ENCODE measurements at places on chromosomes 3 and 15.
A peak's percentile ranks its signal among the peaks of the same experiment; 100 is the strongest.

DNA sequence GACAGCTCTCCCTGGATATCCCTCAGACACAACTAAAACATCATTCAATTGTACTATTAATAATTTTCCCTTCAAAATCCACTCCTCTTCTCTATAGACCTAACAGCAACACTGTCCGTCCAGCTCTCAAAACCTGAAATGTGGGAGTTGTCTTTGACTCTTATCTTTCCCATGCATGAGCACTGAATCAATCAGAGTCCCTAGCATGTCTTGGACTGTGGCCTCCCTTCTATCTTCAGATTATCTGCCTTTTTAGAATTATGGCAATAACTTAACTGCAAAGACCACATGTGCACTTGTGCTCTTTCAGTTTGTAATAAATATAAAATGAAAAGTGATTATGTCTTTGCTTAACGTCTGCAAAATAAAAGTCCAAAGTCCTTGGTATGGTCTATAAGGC is 107.0 kb downstream of the UBE3A start:
- ATAC-seq, result no peak

- no peak for ATAC-seq
Measured at GRCh38 chr15:88619796-88620195, 1.3 kb upstream of the AEN start.

DNA sequence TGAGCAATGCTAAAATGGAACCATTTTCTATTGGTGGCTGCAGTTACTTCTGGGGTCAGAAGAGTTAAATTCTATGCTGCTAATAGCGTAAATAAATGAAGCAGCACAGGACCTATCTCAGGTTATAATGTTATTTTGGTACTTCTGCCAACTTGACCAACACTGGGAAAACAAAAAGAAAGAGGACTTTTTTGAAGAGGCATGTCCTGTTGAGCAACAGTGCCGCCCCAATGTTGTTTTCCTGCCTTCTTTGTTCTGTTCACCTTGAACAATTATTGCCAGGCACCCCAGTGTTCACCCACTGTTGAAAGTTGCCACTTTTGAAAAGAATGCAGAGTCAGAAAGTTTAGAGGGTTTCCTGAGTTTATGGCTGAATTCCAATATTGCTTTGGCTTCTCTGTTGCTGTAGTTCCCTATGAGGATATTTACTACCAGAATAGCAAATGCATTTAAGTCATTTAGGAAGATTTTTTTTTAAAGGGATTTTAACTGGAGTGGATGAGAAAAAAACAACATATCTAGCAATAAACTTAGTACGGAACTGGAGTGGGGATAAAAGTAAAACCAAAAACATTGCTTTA is 679.0 kb upstream of the DPPA4 start:
- ATAC-seq, result no peak

GRCh38 chr3:56547486-56547885 is 9.5 kb upstream of the CCDC66 start:
- ATAC-seq, result no peak

DNA sequence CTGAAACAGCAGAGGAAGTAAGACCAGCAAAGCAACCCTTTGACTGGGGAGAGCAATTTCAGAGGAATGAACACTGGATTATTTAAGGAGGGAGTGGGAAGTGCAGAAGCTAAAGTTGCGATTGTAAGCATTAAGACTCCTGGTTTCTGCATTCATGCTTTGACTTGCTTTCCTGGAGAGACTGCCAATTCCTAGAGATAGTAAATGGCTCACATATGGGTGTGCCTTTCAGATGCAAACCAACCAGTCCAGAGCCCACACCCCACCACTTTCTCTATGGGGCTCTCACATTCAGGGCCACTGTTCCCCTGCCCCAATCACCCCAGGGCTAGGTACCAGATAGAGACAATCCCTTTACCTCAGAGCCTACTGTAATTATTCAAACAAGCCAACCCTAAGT is 200.9 kb upstream of the EIF1B start:
- ATAC-seq, result peak; percentile 91

DNA sequence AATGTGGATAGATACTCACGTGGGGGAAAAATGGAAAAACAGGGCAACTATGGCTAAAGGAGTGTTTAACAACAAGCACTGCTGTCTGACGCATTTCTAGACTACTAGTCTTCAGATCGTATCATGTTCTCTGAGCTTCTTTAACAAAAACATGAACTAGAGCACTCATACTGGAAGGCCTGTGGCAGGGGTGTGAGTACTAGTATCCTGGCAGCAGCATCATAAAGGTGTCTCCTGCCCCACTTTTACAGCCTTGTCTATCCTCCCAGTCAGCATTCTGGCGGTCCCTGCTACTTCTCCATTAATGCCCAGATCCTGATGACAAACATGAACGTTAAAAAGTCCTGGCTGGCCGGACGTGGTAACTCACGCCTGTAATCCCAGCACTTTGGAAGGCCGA is 4.0 kb downstream of the FMN1 start:
- no peak for ATAC-seq

DNA sequence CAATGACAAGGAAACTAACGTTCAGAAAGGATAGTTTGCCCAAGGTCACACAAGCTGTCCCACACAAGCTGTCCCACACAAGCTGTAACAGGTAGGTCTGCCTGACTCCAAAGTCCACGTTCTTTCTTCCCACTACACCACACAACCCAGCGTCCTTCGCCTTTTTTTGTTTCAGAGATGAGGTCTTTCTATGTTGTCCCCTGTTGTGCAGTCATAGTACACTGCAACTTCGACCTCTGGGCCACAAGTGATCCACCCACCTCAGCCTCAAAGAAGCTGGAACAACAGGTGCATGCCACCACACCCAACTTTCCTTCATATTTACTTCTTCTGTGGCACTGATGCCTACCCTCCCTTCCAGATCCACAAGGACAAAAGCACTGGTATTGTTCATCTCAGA is 21.4 kb downstream of the MB21D2 start:
- ATAC-seq, result no peak

DNA sequence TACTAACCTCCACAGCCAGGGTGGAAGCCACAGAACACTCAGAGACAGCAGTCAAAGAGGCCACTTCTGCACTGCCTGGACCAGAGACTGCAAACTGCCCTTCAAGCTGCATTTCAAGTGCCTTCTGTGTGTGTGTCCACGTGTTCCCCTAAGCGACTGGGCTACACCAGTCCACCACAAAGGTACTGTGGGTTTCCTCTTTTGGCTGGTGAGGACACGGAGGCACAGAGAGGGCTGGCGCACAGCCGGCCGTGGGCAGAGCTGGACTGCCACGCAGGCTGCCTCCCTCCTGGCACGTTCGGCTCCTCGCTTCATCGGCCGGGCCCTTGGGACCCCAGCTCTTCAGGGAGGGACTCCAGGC is 60.9 kb downstream of the MGLL start:
- no peak for ATAC-seq

- no peak for ATAC-seq
Measured at GRCh38 chr3:184593220-184593927, 31.8 kb downstream of the EPHB3 start.

GRCh38 chr15:85430406-85431204 is 50.2 kb downstream of the AKAP13 start:
- peak; percentile 33 for ATAC-seq

DNA sequence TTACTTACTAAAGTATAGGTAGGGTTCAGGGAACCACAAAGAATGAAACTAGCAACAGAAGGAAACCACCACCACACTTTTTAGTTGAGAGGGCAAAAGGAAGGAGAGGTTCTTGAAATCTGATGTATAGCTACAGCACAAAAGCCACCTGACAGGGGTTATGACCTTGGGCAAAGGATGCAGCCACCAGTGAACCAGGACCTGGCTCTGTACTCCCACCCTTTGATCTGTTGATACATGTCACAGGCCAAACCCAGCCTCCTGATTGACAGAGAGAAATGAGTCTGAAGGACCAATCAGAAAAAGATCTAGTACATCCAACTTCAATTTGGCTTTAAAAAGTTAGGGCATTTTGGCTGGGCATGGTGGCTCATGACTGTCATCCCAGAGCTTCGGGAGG is 20.0 kb upstream of the BLM start:
- no peak for ATAC-seq

GRCh38 chr3:39232859-39233258 is 40.5 kb upstream of the XIRP1 start:
- no peak for ATAC-seq

- ATAC-seq, result no peak
Measured at GRCh38 chr15:55222588-55222987, 25.8 kb upstream of the RSL24D1 start.

DNA sequence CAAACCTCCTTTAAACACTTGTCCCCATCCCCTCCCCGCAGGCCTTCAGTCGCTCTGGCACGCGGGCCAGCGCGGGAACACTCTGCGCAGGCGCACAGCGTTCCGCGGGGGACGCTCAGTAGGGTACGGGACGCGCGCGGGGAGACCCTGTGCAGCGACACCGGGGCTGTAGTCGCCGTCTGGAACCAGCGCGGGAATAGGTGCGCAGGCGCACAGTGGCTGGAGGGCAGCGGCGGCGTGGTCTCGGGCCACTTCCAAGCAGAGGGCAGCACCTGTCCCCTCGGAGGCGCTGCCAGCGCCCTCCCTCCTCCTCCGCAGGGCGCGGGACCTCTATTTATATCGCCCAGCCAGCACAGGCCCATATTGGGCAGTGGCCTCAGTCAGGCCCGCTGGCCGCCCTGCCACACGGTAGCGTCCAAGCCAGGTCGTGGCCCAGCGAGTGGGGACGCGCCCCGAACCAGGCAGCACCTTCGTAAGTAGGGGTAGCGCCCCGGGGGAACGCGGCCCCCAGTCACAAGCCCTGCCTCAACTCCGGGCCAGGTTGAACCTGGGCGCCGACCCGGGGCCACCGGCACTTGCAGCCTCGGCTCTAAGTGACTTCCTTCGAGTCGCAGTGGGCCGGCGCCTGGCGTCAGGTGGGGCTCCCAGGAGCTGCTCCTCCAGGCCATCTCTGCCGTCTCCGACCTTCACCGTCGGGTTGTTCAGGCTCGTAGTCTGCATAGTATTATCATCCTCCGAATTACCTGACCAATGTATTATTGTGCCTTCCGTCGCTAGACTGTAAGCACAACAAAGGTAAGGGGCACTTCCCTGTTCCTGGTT is at the start of gene KBTBD12:
Gene KBTBD12 (plus strand): TSS at position 118 of the 822 bp plus-strand sequence. CDS start 7,830 bp downstream, outside the sequence.
- ATAC-seq, result no peak

- ATAC-seq, result no peak
Measured at GRCh38 chr15:62249501-62249900, 84.4 kb upstream of the C2CD4B start.

GRCh38 chr3:185280572-185281365 is 26.9 kb upstream of the EHHADH start:
- ATAC-seq, result no peak

GRCh38 chr3:137219801-137220445 is 262.1 kb downstream of the IL20RB start:
- ATAC-seq, result no peak

- ATAC-seq, result no peak
Measured at GRCh38 chr15:56086566-56086965, 93.2 kb upstream of the NEDD4 start.

- ATAC-seq, result no peak
Measured at GRCh38 chr3:49026536-49026935, 2.7 kb downstream of the IMPDH2 start.

DNA sequence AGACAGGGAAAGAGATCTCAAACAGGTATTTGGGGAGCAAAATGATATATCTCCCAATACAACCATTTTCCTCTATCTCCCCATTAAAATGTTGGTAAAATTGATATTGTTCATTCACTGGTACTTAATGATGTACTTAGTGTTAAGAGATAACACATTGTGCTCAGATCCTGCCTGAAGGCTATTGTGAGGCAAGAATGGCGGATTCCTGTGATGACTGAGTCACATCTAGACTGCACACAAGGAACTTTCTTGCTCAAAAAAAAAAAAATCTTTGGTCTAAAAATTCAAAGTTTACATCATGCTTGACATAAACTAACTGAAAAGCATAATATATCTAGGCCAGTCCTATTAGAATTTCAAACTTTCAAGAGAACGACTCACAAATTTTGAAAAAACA is 171.1 kb upstream of the TTC14 start:
- no peak for ATAC-seq

GRCh38 chr3:73530022-73530396 is 94.7 kb downstream of the PDZRN3 start:
- no peak for ATAC-seq

- no peak for ATAC-seq
Measured at GRCh38 chr3:126731044-126731443, 27.0 kb downstream of the CHCHD6 start.

DNA sequence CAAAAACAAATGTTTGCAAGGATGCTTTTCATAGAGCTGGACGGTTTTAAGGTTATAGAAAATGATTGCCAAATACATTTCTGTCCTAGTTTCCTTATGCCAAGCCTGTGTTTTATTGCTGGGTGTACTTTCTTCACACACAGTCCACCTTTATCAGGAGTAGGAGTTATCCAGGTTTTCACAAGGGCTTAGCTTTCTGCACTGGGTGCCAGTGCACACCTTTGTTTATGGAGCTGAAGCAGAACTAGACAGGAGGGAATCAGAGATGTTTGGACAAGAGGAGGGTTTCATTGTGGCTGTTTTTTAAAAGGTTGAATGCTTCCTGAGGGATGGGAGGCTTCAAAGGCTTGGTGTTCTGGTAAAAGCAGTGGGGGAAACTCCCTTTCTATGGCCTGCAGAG is 29.5 kb upstream of the FAM3D start:
- ATAC-seq, result peak; percentile 18

GRCh38 chr3:24352893-24353553 is 141.6 kb downstream of the THRB start:
- ATAC-seq, result no peak

DNA sequence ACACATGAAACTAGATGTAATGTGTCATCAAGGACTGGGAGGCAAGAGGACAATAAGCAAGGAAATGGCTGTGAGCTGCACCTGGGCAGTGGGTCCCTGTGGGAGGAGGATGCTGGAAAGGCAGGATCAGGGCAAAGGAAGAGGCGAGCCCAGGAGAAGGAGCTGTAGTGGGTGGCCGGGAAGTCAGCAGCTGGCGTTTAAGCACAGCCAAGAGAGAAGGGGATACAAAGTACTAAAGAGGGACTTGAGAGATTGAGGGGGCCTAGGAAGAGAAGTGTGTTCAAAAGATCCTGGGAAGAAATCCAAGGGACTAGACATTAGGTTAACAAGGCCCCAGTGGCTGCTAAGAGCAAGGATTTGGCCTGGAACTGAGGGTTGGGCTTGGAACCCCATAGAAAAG is 188.5 kb upstream of the SLC24A5 start:
- no peak for ATAC-seq

- ATAC-seq, result no peak
Measured at GRCh38 chr15:91860498-91860897, 7.0 kb downstream of the SLCO3A1 start.
